ENCODE measurements at places on chromosomes 5 and 9. TPM values are rescaled to one million over a fixed set of nuclear protein-coding genes. Genes with fewer than 3 reads are reported as not detected.

PPP1R26 gene
- total RNA-seq, result 17.0 TPM

CCDC152 gene
- 0.51 TPM for total RNA-seq

CORO2A gene
- 1.7 TPM for total RNA-seq

ZNF462 gene
- 11.4 TPM for total RNA-seq

ENTPD2 gene
- not detected for total RNA-seq

GRM6 gene
- not detected for total RNA-seq

Measured in dermis blood vessel endothelial cell (primary cell).